ENCODE measurements at places on chromosomes 4 and X.
A peak's percentile ranks its signal among the peaks of the same experiment; 100 is the strongest.

GRCh38 chr4:132332932-132333723, 816.0 kb upstream of the PCDH10 start:
- DNase-seq: peak; percentile 4

DNA sequence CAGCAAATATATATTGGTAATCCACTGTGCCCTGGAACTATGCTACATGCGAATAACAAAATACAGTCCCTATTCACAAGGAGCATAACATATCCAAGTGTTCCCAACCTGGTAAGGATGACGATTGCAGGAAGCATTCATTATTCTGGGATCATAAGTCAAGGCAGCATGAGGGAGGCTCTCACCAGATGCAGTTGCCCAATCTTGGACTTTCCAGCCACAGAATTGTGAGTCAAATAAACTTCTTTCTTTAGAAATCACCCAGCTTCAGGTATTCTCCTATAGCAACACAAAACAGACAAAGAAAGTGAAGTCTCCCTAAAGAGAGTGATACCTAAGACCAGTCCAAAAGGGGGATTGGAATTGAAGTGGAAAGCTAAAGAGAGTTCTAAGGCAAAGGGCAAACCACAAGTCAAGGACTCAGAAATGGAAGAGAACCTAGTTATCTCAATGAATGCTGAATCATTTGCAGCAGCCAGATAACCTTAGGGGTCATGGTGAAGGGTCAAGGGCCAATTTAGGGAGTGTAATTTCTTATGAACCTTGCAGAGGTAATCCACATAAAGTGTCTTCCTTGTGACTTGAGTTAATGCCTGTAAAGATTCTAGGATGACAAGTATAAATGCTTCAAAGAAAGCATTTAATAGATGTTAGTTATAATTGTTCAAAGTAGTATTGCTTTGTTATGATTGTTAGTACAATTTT, 103.1 kb upstream of the PCDH7 start:
- no peak for DNase-seq

GRCh38 chr4:71188156-71188640, 150.6 kb upstream of the SLC4A4 start:
- no peak for DNase-seq

- no peak for DNase-seq
These were observed 2.9 kb upstream of the NSD2 start for GRCh38 chr4:1868293-1868692.

GRCh38 chr4:25110527-25111329, 49.5 kb downstream of the SEPSECS start:
- no peak for DNase-seq

All from NCI-H446 (cell line).